ENCODE measurements at places on chromosomes 13 and 19.

- DNase-seq, result peak; percentile 7
Measured at GRCh38 chr13:51453959-51454703, 1.3 kb upstream of the INTS6 start.

DNA sequence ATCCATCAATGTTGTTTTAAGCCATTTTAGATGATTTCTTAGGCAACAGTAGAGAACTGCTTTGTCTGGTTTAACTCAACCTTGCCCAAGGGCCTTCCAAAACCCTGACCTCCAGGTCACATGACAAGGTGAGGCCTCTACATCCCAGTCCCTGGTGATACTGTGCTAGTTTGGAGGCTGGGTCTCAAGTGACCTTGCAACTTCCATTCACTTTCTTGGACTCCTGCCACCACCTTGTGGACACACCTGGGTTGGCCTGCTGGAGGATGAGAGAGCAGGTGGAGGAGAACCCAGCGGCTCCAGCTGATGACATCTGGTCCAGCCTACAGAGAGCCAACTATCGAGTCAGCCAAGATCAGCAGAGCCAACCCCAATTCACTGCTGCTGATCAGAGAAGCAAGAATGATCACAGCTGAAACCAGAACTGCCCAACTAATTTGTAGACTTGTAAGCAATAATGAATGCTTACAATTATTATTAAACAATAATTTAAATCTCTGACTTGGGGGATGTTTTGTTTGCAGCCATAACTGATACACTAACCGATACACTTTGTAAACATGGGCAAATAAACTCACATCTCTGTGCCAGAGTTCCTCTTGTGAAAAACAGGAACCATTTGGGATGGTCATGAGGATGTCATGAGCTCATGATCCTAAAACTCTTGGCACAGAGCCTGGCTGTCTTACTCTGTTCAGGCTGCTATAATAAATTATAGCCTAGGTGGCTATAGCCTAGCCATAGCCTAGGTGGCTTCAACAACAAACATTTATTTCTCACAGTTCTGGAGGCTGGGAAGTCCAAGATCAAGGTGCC lies 11.5 kb downstream of the FAM187B start:
- no peak for DNase-seq

DNA sequence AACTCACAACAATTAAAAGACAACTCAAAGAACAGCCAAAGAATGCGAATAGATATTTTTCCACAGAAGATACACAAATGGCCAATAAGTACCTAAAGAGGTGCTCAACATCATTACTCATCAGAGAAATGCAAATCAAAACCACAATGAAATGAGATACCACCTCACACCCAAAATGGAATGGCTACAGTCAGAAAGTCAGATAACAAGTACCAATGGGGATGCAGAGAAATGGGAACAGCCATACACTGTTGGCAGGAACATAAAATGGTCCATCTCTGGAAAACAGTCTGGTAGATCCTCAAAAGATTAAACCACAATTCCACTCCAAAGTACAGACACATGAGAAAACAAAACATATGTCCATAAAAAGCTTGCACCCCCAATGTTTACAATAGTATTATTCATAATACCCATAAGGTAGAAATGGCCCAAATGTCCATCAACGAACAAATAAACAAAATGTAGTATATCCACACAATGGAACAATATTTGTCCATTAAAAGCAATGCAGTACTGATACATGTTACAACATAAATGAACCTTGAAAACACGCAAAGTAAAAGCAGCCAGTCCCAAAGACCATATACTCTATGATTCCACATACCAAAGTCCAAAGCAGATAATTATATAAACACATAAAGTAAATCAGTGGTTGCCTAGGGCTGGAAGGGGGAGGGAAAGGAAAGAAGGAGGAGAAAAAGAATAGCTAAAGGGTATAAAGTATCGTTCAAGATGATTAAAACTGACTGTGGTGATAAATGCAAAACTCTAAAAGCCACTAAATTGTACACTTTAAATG lies 19.6 kb downstream of the USP12 start:
- DNase-seq, result no peak

DNA sequence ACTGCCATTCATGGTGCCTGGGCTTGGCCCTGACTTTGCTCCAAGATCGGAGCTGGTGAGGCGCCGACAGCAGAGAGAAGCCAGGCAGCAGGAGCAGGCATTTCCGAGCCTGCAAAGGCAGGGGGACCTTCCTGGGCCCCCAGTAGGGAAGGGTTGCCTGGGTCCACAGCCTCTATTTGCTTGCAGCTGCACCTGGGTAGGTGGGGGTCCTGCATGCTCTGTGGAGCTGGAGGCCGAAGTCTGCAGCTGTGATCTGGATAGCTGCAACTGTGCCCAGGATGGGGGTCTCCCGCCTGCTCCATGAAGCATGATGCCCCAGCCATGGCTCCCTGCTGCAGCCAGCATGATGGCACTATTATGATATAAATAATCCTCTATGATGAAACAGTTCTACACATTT lies 2144.2 kb downstream of the PCDH9 start:
- DNase-seq, result no peak

GRCh38 chr19:57382806-57383488 lies 6.7 kb upstream of the ZNF548 start:
- DNase-seq, result no peak

- DNase-seq, result no peak
Measured at GRCh38 chr13:73730014-73730413, 404.2 kb downstream of the KLF12 start.

GRCh38 chr13:24008679-24009078 lies 111.4 kb upstream of the C1QTNF9B start:
- no peak for DNase-seq

DNA sequence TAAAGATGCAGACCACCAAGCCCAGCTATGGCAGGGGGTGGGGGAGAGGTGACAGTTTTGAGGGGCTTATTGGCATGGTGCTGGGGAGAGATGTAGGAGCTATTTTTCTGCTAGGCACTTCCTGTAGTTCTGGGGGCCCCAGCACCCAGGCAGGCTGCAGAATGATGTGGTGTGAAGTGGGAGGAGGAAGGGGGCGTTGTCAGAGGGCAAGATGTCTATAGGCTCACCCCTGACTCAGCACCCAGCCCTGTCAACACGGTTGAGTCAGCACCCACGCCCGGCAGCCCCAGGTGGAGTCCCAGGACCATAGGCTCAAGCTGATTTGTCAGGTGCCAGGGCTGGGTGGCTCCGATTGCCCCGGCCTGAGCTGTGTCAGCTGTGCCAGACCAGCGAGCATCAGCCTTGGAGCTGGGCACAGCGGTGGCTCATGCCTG lies 5.8 kb downstream of the KLF2 start:
- peak; percentile 83 for DNase-seq

DNA sequence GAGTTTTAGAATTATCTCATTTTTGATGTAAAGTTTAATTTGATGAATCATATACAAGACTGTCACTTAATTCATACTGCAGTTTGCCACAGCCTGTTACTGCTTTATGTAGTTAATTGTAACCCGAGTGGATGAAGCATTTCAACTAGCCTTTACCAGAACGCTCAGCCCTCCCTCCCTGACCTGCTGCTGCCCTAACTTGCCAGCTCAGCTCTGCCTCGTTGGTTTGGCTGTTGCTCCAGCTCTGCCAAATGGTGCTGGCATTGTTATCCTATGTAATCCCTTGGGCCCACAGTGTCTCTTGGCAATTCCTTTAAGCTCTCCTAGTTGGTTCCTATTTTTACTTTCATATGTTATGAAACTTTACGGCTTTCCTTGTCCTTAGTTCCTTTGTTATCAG lies 113.3 kb downstream of the LMO7 start:
- no peak for DNase-seq

DNA sequence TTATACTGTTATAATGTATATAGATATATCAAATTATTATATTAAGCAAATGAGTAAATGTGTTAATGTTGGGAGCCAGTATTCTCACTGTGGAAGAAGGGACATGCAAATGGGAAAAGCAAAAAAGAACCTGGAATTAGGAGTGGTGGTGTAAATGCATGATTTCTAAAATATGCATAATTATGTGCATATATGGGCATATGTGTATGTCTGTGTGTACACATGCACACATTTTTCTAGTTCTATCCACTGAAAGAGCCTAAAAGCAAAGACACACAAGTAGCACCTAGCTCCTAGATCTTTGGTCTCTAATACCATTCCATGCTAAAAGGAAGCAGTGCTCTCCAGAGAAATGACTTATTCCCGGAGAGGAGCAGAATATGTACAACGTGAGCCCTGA lies 38.3 kb upstream of the CEACAM20 start:
- DNase-seq, result no peak
